ENCODE measurements at places on chromosomes 7 and 10. TPM values are rescaled to one million over a fixed set of nuclear protein-coding genes. Genes with fewer than 3 reads are reported as not detected.

GRCh38 chr10:49564461-49565009 lies 25.6 kb upstream of the ERCC6 start:
- DNase-seq: no peak

GRCh38 chr10:132110111-132110521 lies 44.4 kb downstream of the JAKMIP3 start:
- no peak for DNase-seq

- DNase-seq: peak; percentile 84
These were observed 45.9 kb downstream of the CREM start for GRCh38 chr10:35172574-35172973.

DNA sequence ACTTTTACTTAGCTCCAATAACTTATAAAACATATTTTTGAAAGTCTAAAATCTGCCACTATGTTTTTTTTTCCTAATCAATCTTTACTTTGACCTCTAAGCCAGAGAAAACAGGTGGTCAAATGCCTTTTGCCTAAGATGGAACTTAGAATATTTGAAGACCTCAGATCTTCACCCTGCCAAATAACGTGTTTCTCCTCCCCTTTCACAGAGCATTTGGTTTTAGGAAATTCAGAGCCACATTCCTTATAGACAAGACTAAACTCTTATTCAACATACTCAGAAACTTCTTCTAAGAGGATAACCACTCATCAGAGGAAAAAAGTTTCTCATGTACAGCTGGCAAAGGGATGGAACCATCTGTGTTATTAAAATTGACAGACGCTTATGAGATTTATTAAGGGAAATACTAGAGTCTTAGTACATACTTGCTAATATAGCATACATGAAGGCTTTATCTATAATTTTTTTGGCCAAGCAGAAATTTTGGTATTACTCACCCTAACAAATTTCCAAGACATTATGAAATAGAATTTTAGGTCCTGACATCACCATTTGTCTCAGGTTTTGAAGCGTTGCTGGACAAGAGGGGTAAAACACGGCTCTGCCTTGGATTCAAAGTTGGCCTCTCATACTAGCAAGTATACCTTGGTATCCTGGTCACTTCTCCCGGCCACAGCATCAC lies 2.6 kb upstream of the EGFR start:
- DNase-seq: no peak

GRCh38 chr10:124616836-124617130 lies 127.4 kb downstream of the FAM53B start:
- no peak for DNase-seq

DNA sequence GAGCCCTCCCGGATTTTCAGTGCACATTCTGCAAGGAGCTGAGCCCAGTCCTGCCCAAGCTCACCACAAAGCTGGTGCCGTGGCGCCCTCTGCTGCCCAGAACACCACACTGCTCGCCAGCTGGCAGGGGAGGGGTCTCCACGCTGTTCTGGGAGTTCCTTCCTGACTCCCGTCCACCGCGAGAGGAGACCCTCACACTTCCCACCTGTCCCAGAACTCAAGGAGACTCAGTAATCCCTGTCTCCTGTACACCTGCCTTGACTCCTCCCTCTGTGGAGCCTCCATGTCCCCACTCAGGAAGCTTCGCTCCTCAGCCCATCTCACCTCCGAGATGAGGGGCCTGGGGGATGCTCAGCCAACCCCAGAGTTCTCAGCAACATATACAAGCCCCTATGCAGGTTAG lies 11.3 kb downstream of the C10orf105 start:
- no peak for DNase-seq

DNA sequence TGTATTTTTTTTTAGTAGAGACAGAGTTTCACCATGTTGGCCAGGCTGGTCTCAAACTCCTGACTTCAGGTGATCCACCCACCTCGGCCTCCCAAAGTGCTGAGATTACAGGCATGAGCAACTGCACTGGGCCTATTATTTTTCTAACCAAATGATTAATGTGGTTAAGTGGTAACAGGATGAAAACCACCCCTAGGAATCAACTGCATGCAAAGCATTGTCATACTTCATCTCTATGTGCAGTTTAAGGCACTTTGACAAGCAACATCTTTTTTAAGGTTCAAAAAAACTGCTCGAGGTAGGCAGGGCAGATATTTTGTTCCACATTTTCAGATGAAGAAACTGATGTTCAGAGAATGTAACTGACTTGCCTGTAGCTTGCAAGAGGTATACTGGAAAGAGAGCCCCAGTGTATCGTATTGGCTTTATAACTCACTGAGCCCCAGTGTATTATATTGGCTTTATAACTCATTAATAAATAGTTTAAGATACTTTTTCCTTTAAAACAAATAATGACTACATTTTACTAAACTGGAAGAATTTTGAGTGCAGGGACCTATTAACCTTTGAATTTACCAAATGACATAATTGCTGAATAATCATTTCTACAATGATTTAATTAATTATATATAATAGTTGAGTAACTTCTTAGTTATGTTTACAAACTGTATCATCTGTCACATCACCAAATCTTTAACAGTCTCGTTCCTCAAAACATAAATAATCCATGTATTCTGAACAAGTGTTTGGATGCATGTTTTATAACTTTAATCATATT lies 38.1 kb downstream of the RTKN2 start:
- peak; percentile 83 for DNase-seq

DNA sequence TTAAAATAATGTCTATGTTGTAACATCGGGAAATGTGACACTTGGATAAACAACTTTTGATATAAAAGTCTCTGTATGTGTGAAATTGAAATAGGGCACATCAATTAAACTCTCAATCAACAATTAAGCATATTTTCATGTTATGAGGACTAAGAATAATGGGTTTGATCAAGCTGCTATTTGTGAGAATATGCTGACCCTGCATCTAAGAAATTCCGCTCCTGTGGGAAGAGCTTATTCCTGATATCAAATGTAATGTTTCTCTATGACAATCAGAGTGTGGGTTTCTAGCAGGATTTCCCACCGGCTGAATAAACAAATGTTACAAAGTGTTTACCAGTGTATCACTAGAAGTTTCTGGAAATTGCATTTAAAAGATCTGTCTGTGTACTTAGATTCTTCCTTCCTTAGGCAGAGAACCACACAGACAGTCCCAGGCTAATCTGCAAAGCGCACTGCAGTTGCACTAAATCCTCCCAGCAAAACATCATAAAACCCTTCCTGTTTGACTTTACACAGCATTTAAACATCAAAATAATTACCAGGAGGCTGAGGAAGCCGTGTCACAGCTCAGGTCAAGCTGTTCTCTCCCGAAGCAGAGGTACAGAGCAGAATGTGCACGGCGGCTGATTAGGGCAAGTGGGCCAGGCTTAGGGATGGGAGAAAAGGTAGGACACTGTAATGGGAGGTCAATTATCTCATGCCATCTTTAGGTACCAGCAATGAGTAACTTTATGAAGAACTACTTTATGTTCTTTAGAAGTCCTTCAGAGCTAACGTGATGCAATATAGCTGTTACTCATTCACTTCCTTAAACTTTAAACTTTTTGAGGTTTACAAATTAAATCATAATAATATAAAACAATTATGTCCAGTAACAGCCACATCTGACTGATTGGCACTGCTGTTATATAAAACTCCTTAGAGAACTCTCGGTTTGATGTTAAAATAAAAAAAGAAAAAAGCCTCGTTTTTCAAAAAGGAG lies 109.1 kb upstream of the CTTNBP2 start:
- no peak for DNase-seq

GRCh38 chr10:34817054-34817453 lies 2.0 kb upstream of the PARD3 start:
- no peak for DNase-seq

CPED1 gene
- 71.4 TPM for total RNA-seq

PRSS2 gene
- not detected for total RNA-seq

TDRD1 gene
- total RNA-seq: 0.06 TPM
